Karpas-422 (cell line): ENCODE measurements at places on chromosomes 6 and 20.

- DNase-seq = no peak
These were observed 273.1 kb downstream of the HAO1 start for GRCh38 chr20:7667194-7667593.

GRCh38 chr6:159716247-159717096, 10.8 kb upstream of the WTAP start:
- DNase-seq = no peak

- no peak for DNase-seq
These were observed 244.3 kb upstream of the ASCC3 start for GRCh38 chr6:101125380-101125971.

- DNase-seq = peak; percentile 47
These were observed 5.1 kb downstream of the GABBR1 start for GRCh38 chr6:29627755-29628418.

GRCh38 chr20:16265334-16265733, 307.9 kb downstream of the KIF16B start:
- DNase-seq = no peak

DNA sequence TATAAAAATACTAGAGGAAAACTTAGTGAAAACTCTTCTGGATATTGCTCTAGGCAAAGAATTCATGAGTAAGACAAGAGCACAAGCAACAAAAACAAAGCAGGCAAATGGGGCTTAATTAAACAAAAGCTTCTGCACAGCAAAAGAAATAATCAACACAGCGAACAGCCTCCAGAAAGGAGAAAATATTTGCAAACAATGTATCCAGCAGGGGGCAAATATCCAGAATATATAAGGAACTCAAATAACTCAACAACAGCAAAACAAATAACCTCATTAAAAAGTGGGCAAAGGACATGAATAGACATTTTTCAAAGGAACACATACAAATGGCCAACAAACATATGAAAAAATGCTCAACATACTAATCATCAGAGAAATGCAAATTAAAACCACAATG, 17.1 kb upstream of the HECA start:
- DNase-seq = no peak

DNA sequence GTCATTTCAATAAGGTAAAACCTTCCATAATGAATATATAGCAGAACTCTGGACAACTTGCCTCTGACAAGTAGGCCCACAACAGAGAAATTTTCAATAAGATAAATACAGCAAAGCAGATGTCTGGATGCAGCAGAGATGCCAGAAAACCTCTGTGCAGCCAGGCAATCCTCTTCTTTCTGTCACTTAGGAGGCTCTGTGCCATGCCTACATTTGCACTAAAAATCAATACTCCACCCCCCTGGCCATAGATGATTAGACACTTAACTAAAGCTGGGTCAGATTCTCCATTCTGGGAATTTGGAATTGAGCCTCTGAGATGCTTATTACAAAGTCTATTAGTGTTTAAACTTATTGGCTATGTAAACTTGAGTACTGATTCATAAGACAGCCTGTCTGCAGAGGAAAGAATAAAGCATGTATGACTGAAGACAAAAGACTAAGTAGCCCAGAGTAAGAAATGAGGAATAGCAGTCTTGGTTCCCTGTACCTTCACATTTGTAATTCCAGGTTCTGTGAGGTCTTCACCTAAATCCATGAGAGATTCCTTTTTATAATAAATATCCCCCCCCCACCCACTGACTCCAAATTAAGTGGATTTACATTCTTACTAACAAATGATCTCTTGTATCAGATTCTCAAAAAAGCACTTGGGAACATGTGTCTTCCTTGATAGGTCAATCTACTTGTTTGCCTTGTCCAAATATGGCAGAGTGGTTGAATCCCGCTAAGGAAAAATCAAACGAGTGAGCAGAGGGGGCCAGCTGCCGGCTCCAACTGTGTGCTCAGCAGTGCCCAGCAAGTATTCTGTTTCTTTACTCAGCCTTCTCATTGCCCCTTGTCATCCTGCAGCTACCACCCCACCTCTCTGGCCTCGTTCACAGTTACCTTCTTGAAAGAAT, 20.4 kb downstream of the MAN1A1 start:
- DNase-seq = no peak

DNA sequence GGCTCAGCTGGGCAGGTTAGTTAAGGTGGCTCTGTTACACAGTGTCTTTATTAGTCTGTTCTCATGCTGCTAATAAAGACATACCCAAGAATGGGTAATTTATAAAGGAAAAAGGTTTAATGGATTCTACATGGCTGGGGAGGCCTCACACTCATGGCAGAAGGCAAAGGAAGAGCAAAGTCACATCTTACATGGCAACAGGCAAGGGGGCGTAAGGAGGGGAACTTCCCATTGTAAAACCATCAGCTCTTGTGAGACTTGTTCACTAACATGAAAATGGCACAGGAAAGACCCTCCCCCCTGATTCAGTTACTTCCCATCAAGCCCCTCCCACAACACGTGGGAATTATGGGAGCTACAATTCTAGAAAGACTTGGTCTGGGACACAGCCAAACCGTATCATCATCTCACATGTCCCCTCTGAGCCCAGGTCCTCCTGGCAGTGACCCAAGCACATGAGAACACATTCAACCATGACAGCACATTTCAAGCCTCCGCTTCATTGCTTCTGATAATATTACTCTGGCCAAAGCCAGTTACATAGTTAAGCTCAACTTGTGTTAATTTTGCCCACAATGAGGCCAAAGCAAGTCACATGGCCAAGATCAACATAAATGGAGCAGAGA, 383.9 kb downstream of the PLCB1 start:
- no peak for DNase-seq

DNA sequence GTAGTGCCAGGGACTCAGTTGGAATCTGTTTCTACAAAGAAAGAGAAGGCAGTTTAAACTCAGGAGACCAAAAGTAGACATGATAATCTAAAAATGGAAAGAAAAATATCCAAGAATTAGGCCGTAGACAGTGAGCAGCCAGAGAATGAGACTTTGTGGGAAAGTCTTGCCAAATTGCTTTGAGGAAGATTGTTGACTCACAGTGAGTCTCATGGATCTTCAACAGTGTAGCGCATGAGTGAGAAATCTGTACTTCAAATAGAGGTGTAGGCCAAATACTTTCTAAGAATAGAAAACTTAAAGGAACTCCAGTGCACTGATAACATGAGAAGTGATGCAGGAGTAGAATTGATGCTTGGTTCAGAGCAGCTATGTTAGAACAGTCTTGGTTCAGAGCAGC, 284.5 kb downstream of the HTR1B start:
- no peak for DNase-seq

DNA sequence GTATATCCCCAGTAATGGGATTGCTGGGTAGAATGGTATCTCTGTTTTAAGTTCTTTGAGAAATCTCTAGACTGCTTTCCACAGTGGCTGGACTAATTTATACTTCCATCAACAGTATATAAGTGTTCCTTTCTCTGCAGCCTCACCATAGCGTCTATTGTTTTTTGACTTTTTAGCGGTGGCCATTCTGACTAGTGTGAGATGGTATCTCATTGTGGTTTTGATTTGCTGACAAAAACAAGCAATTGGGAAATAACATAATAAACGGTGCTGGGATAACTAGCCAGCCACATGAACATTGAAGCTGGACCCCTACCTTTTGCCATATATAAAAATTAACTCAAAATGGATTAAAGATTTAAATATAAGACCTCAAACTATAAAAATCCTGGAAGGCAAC, 14.2 kb downstream of the OR2A4 start:
- no peak for DNase-seq

DNA sequence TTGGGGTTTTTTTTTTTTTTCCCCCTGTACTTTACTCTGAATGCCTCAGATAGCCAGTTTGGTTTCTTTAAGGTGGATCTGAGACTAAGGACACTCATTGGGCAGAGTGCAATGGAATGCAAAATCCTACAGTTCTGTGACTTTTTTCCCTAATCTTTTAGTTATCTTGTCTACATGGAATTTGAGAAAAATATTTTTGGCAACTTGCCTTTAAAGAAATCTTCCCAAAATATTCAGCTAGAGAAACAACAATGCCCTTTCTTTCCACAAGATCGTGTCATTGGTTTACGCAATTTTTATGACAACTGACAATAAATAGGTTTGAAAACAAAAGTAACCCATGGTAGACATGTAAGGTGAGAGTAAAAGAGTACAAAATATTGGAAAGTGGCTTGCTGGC, 171.7 kb upstream of the LAMP5 start:
- DNase-seq = no peak

DNA sequence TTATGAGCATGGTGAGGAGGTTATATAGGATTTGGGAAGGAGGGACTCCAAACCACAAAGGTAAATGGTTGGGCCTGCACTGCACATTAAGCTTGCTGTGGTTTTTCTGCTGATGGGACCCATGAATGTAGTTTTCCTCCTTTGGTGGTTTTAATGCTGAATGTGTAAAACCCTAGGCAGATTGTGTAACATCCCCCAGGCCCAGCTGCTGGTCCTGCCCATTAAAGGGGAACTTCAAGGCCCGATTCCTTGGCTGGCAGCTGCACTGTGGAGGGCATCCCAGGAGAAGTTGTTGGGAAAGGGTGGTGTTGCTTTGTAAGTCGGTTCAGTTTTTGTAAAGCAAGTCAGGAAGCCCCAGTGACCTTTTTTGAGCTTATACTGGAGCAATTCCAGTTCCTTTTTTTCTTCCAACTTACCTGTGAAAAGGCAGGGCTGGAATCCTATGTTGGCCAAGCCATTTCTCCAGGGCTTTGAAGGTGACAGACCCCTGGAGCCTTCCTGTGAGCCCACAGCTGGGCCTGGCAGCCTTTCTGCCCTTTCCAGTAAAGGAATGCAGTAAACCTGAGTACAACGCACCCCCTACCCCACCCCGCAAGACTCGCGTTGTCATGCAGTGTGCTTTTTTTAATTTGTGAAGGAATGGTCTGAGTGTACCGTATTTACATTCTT, 43.1 kb upstream of the NAA20 start:
- DNase-seq = no peak

DNA sequence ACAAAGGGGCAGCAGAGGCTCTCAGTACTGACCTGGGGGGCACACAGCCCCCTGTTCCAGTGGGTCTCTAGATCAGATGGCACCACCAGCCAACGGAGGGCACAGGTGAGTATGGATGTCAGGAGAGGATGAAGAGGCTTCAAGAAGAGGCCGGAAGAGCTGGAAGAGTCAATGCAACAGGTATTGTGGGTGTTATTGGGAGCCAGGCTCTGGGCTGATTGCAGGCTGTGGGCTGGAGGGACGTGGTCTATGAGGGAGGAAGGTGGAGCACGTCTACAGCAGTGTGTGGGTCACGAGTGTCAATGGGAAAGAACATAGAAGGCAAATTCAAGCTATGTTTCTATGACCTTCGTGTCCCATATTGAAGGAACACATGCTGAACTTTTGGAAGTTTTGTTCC, 18.8 kb upstream of the TAGAP start:
- no peak for DNase-seq

DNA sequence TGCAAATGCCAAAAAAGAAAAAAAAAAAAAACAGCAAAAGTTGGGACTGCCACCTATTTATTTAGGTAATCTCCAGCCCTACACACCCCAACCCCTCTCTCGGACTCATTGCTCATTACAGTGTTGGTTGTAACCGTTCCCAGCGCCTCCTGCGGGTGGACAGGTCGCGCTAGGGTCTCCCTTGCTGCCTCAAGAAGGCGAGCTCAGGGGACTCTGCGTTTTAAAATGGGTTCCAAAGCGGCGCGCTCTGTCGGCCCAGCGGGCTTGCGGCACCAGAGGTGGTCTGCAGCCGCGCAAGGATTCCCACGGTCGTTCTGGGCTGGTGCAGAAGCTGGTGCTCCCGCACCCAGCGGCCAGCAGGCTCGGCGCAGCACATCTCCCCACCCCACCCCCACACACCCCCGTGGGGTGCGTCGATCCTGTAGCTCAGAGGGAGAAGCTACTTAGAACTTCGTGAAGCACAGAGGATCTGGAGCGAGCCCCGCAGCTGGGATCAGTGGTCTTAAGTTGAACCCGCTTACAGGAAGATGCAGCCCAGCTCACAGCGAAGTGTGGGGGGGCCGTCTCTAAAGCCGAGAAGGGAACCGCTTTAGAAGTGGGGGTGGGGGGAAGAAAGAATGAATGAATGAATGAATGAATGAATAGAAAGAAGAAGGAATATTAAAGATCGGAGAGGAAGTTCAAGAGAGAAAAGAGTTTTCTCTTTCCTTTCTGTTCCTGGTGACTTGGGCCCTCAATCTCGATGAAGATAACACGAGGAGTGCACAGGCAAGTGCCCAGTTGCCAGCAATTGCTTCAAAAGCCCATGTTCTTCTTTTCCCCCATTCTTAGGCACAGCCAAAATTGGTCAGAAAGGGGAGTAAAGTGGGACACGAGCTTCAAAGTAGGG, 780 bp downstream of the TFAP2A start:
- DNase-seq = no peak

DNA sequence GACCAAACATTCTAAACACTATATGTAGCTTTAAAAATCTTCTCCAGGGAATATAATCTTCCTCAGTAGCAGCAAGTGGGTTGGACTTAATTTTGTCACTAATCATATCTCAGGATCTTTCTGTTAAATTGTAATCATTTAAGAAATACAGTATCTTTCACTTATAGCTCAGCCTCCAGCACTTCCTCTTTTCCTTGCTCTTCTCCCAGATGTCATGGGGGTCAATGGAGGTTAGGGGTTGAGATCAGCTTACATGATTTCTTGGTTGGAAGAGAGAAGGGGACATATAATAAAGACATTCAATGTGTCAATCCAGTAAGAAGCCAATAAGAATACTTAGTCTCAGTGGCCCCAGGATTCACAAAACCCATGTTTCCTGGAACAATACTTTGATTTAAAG, 15.7 kb upstream of the REPS1 start:
- no peak for DNase-seq

DNA sequence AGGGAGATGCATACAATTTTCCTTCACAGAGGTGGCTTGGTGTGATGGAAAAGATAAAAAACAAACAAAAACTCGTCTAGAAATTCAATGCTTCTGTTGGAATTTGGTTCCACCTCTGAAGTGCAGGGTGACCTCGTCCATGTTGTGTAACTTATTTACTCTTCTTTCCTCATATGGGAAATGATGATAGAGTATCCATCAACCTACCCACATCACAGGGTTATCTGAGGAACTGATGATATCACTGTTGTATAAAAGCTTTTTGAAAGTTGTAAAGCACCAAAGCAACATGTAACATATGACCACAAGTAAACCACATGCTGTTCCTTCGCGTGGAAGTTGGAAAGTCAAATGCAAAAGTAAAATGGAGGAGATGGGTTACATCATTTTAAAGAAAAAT, 212.0 kb upstream of the SGK1 start:
- no peak for DNase-seq

GRCh38 chr20:5885866-5886265, 64.5 kb downstream of the TRMT6 start:
- no peak for DNase-seq

GRCh38 chr20:53565254-53565653, 28.4 kb downstream of the ZNF217 start:
- no peak for DNase-seq

- DNase-seq = no peak
These were observed 1.0 kb downstream of the TOMM34 start for GRCh38 chr20:44959082-44959637.

- DNase-seq = no peak
These were observed 17.7 kb downstream of the GFOD1 start for GRCh38 chr6:13469693-13470092.
